ENCODE measurements at places on chromosomes 2 and 18.

GRCh38 chr2:156517419-156517818 is 81.2 kb downstream of the GPD2 start:
- DNase-seq, result no peak

DNA sequence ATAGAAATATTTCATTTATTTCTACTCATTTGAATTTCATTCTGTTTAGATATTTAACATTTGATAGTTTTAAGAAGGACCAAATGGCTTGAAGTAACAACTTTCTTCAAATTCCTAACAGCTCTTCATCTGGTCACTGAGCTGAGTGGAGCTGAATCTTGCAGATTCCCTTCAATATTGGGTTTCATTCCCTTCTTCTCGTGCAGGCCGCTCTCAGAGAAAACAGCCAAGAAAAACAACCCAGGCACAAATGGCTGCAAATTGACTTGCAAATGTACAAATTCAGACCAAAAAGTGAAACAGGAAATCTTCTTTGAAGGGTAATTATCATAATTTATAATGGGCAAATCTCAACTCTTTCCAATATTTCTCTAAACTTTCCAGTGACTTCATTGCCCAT is 30.3 kb upstream of the GCG start:
- no peak for DNase-seq

DNA sequence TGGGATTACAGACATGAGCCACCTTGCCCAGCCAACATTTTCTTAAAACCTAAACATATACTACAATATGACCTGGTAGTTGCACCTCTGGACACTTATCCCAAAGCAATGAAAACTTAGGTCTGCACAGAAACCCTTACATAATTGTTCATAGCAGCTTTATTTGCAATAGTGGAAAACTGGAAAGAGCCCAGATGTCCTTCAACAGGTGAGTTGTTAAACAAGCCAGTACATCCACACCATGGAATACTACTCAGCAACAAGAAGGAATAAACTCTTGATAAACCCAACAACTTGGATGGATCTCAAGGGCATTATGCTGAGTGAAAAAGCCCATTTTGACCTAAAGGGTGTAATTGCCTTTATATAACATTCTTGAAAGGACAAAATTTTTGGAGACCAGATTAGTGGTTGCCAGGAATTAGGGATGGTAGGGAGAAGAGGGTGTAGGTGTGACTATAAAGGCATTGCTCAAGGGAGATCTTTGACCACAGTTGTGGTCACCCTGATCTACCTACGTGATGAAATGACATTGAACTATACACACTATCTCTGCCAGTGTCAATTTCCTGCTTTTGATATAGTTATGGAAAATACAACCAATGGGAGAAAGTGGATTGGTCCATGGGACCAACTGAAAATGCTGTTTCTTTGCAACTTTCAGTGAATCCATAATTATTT is 11.9 kb upstream of the AMMECR1L start:
- DNase-seq, result no peak

DNA sequence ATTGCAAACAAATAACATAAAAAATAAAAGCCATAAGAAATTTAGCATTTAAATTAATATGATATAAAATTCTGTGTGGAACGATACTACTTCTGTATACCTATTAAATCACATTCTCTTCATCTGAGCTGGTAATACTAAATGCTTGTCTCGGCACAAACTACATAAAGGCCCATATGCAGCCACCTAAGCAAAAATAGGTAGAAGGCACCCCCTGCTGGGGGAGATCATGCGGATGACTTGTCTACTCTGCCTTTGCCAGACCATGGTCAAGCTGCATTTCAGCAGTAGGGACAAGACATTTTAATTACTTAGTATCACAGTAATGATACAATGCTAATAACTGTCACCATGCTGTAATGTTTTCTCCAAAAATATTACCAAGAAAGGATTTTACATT is 108.0 kb downstream of the CDH19 start:
- DNase-seq, result no peak

- DNase-seq, result no peak
These were observed 1.1 kb upstream of the KCNIP3 start for GRCh38 chr2:95296011-95296410.

- no peak for DNase-seq
These were observed 98.1 kb downstream of the MMADHC start for GRCh38 chr2:149489452-149489851.

DNA sequence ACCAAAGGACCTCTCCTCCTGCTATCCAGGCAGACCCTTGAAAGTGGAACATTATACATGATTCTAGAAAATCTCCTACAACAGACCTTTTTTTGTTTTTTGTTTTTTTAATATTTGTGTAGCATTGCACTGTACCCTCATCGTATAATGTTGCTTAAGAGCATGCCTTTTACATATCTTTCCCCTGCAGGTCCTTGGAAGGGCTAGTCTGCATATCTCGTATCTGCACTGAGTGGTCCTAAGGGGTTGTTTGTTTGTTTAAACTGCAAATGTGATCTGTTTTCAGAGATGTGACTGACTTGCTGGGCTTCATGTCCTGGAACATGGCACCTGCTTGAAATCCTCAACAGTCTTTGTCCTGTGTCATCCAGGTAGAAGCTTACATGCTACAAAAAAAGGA is 204.1 kb downstream of the FAM210A start:
- DNase-seq, result no peak

- no peak for DNase-seq
These were observed 990.2 kb downstream of the TSN start for GRCh38 chr2:122745603-122746002.

GRCh38 chr2:177237932-177238331 is 25.3 kb downstream of the HNRNPA3 start:
- no peak for DNase-seq

GRCh38 chr18:58657081-58657480 is 14.2 kb upstream of the MALT1 start:
- no peak for DNase-seq

- DNase-seq, result no peak
These were observed 26.3 kb downstream of the ERLEC1 start for GRCh38 chr2:53813151-53813550.

DNA sequence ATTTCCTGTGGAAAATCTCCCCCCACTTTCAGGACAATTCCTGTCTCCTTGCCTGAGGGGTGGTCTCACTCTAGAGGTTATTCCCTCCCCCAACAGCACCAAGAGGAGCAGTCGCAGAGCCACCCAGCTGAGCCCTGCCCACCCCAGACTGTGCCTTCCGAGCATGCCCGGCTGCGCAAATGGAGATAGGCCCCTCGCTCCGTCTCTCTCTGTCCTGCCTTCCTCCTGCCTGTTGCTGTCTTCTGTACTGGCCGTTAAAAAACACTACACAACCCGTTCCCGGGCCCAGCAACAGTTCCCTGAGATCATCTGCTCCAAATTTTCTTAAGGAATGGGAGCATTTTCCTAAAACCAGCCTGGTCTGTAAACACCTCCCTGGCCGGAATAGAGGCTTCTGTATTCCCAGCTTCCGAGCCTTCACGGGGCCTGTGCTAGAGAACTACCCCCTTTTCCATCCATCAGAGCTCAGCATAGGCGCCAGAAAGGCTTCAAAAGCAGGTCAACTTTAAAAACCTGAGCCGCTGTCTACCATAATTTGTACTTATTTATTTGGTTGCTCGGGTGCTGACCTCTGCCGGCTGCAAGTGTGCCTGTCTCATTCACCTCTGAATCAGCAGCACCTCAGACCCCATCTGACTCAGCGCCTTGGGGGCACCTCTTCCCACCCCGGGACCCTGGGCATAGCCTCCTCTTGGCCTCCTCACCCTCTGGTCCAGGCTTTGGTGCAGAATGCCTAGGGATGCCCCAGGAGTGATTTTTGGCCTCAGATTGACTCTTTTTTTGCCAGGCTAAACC is 159.4 kb downstream of the PXDN start:
- DNase-seq, result no peak

- no peak for DNase-seq
These were observed 13.7 kb upstream of the RMDN2 start for GRCh38 chr2:37911296-37911873.

DNA sequence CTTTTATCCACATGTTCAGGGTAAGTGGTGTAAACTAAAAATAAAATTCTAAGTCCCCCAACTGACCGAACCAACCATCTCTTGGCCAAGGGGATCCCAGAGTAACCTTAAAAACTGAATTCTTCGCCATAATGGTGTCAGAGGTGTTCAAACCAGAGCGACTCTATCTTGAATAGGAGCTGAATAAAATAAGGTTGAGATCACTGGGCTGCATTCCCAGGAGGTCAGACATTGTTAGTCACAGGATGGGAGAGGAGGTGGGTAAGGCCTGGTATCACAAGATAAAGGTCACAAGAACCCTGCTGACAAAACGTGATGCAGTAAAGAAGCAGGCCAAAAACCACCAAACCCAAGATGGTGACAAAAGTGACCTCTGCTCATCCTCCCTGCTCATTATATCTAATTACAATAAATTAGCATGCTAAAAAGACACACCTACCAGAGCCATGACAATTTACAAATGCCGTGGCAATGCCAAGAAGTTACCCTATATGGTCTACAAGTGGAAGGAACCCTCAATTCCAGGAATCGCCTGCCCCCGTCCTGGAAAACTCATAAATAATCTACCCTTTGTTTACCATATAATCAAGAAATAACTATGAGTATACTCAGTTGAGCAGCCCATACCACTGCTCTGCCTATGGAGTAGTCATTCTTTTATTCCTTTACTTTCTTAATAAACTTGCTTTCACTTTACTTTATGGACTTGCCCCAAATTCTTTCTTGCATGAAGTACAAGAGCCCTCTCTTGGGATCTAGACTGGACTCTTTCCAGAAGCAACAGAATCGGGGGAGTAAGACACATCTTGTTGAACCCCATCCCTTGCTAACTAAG is 302.4 kb downstream of the STK39 start:
- DNase-seq, result no peak

GRCh38 chr2:212109217-212109616 is 429.4 kb downstream of the ERBB4 start:
- no peak for DNase-seq

GRCh38 chr18:43789234-43790000 is 512.1 kb upstream of the SYT4 start:
- no peak for DNase-seq

DNA sequence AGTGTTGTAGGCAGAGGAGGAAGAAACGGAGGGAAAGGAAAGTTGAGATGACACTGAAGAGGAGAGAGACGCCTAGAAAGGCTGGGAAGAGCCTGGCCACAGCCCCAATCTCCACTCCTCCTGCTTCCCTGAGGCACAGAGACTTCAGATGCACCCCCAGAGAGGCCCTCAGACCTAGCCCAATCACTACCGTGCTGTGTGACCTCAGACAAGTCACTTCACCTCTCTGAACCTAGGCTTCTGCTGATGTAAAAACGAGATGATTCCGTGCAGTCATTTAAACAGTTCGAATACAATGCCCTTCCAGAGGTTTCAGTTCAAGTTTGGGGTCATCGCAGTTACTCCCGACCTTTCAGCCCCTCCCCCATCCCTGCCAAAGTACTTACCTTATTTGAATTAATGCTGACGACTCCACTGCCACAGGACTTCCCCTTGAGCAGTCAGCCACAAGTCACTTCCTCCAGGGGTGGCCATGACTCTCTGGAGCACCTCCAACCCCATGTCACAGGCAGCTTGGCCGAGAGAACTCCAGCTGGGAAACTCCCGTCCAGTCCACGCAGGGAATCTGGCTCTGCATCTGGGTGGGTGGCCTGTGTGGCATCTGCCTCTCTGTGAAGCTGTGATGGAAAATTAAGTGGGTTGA is 105.2 kb upstream of the ID2 start:
- no peak for DNase-seq

- no peak for DNase-seq
These were observed 95.5 kb upstream of the CREB1 start for GRCh38 chr2:207434306-207434705.

- DNase-seq, result no peak
These were observed 241.6 kb downstream of the PIK3C3 start for GRCh38 chr18:42196651-42197050.

- peak; percentile 29 for DNase-seq
These were observed 61.4 kb downstream of the DYM start for GRCh38 chr18:49399003-49399402.

DNA sequence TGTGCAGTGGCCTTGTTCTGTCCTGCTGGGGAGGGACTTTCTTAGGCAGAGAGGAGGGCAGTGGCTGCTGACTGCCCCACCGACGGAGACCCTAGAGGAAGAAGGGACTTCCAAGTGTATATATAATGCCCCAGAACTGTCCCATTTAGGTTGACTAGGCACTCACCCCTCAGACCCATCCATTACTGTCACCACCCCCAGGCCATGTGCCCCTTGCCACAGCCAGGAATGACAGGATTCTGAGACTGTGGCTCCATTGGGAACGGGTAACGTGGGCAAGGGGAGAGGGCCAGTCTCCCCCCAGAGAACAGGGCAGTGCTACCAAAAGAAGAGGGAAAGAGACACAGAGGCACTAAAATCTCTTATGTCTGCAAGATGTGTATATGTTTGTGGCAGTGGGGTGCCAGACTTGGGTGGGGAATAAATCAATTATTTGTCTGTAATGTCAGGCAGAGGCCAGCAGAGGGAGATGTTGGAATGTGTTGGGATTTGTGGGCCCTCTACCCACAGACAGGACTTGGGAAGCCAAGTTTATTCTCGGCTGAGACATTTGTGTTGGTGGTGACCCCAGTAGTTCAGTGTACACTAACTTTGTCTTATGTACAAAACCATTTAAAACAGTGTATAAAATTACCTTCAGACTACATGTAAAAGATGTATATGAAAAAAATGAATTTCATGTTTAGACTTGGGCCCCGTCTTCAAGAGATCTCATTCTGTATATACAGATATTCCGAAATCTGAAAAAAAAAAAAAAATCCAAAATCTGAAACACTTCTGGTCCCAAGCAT is 24.0 kb upstream of the TMEM37 start:
- peak; percentile 73 for DNase-seq

- no peak for DNase-seq
These were observed 99.0 kb upstream of the KLHL14 start for GRCh38 chr18:32871786-32872185.

DNA sequence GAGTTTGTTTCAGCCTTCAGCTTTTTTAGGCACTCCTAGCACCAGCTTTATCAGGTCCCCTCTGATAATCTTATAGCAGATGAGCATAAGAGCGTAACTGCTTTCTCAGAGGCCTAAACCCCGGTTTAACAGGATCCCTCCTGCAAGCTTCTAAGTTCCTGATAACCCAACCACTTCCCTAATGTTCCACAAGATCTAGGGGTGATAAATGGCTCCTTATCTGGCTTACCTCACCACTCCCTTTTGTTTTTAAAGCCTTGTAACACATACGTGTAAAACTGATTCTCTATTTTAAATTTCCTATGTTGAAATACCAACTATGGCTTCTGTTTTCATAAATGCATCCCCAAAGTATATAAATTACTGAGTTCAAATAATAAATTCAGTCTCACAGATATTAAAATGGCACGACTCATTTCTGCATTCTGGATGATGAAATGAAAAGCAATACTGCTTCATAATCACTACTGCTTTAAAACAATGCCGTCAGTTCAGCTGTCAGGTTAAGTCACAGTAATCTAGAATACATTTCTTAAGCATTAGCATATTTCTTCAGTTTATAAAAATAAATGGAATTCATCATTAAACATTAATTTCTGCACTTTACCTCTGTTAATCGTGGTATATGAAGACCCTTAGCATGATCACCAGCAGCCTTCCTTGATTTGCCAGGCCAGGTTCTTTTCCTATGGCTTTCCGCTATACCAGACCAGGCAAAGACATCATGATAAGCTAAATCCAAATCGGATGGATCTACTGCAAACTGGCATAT is 126.3 kb downstream of the C2orf74 start:
- DNase-seq, result no peak

- DNase-seq, result no peak
These were observed 849.1 kb upstream of the SALL3 start for GRCh38 chr18:78130232-78131195.

Data from GM10248 (cell line).